Bone marrow (tissue), 2 donors: ENCODE measurements at places on chromosomes 2 and 18.

- no peak for DNase-seq
These were observed 244.8 kb downstream of the BABAM2 start for GRCh38 chr2:28135324-28135723.

GRCh38 chr2:43136876-43137275, 89.5 kb downstream of the ZFP36L2 start:
- peak; percentile 82 for DNase-seq

GRCh38 chr2:19711470-19712372, 190.1 kb downstream of the TTC32 start:
- DNase-seq: no peak

DNA sequence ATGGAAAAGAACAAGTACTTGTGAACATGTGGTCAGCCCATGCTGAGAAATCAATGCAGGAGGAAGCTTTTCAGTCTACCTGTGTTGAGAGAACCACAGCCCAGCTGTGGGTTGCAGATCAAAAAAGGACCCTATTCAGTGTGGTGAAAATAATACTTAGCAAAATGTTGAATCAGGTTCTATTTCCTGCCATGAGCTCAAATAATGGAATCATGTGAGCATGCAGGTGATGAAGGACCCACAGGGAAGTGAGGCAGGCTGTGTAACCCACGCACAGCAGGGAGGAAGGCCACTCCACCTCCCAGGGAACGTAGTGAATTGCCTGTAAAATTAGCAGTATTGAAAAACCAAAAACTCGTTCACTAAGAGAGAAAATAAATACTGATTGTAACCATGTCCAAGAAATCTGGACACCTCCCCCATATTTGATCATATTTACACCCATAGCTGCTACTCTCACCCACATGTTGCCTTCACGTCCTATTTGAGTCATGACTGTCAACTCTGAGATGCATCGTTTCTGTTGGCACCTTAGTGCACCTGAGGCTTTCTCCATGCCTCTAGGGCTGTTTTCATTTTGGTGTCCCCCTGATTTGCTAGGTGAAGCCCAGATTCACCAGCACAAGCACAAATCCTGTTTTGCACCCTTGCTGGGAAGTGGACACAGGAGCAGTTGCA, 20.5 kb upstream of the BCL2L11 start:
- DNase-seq: no peak

GRCh38 chr2:161199912-161200701, 39.9 kb downstream of the TANK start:
- DNase-seq: no peak

GRCh38 chr2:114550364-114550763, 107.9 kb downstream of the DPP10 start:
- no peak for DNase-seq

- DNase-seq: no peak
These were observed 144.5 kb downstream of the BCL11A start for GRCh38 chr2:60408811-60409530.

- DNase-seq: no peak
These were observed 97.0 kb downstream of the CDH2 start for GRCh38 chr18:28079883-28080282.

GRCh38 chr2:79966369-79966768, 338.2 kb downstream of the LRRTM1 start:
- no peak for DNase-seq

DNA sequence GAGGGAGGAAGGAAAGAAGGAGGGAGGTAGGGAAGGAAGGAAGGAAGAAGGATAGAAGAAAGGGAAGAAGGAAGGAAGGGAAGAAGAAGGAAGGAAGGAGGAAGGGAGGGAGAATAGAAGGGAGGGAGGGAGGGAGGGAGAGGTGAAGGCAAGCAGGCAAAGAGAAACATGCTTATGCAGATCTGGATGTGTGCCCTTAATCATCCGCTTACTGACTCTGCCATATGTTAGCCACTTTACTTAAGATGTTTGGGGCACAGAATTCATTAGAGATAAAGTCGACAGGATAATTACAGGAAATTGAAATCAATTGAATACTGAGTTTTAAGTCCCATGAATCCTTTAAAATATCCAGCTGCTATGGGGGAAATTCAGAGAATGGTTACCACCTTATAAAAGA, 334.2 kb downstream of the GRB14 start:
- no peak for DNase-seq

GRCh38 chr2:117536139-117536538, 278.4 kb upstream of the DDX18 start:
- no peak for DNase-seq

DNA sequence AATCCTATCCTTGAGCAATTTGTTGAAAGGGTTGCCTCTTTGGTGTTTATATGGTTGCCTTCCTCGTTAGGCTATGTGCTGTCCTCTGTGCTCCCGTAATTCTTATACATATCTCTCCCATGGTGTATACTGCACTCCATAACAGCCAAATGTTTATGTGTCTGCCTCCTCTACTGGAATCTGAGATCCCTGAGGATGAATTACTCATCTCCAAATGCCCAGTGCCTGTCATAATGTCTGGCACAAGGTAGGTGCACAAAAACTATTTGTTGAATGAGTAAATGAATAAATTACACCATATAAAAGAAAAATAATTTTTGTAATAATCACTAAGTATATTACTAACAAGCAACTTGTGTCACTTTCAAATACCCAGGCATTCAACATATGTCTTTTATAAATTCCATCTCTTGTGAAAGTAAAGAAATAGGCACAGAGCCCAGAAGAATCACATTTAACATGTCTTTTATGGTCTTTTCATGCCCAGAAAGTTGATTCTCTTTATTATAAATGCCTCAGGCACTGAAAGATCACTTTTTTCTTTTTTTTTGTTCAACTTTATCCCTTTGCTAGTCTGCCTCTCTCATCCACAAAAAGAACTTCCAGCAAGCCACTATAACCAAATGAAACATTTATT, 164.9 kb downstream of the CCDC148 start:
- no peak for DNase-seq

DNA sequence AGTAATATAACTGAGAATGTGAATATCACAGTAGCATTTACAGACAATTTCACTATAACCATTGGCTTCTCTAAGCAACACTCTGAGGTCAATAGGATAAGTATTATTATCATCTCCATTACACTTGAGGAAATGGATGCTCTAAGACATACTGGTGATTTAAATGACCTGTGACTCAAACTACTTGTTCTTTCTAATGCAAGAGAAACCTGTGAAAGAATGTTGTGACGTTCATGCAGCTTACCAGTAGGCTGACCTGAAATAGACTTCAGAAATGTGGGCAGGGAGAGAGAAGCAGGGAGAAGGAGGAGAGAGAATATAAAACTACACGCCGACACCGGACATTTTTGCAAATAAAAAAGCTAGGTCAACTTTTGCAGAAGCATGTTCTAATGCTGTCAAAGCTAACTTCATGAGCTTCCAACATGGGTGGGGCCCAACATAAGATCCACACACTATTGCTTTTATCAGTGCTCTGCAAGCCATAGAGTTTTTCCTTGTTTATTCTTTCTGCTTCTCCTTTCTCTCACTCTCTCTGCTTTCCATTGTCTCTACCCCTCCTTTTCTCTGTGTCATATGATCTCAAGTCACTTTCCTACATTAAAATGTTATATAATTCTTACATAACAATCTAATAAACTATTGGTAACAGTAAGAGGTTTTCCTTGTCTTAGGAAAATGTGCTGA, 217.6 kb upstream of the FN1 start:
- DNase-seq: no peak

DNA sequence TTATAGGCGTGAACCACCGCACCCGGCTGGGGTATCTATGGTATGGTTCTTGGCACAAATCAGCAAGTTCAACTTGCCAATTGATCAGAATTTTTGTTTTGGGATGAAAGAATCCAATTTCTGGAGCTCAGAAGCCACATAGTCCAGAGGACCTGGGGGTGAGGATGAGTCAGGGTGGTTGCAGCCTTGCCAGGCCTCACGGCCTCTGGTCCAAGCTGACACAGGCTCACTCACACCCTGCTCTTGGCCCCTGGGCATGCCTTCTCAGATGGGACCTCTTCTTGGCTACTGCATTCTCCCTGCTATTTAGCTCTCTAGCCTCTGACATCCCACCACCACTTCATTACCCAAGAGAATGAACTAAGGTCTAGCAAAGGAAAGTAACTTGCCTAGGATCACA, 16.3 kb downstream of the CAPG start:
- DNase-seq: no peak

DNA sequence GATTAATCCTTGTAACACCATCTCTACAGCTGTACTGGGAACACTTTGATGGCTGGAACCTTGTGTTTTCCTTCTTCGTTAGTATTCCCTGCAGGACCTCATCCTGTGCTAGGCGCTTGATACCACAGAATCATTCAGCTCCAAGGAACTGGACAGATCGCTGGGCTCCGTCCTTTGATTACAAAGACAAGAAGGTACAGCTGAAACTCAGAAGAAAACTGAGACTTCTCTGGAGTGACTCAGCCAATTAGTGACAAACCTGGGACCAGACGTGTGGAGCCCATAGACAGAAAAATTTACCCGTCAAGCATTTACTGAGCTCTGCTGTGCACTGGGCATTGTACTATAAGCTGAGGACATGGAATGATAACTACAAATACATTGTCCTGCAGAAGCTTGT, 67.3 kb downstream of the NCKAP5 start:
- no peak for DNase-seq

DNA sequence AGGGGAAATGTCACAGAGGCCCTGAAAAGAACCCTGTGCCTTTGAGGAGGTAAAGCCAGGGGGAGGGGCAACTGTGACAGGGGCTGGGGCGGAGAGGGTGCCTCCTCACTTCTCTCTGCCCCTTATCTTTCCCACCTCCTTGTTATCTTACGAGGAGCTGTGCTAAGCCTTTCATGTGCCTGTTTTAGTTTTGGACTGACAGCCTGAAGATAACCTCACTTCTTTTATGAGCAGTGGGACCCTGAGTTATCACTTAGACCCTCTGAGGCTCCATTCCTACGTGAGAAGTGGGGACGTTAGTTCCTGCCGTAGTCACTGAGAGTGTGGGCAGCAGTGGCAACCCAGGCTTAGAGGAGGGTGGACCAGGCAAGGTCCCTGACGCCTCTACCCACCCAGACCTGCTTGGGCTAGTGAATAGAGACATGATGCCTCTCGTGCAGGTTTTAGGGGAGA, 39.5 kb upstream of the LBH start:
- no peak for DNase-seq

DNA sequence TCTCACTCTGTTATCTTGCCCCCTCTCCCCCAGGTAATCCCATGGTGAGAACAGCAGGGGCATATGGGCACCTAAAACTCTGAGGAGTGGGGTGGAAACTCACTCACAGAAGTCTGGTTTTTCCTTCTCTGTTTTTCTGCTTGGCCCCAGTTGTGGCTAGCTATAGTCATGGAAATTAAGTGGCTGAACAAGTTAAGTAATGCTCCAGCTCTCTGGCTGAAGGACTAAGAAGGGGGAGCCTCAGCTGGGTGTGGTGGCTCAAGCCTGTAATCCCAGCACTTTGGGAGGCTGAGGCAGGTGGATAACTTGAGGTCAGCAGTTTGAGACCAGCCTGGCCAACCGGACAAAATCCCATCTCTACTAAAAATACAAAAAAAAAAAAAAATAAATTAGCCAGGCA, 261.0 kb downstream of the TPGS2 start:
- no peak for DNase-seq

GRCh38 chr2:172372436-172372835, 55.0 kb upstream of the ITGA6 start:
- no peak for DNase-seq

- no peak for DNase-seq
These were observed 178.9 kb downstream of the LNPK start for GRCh38 chr2:175823002-175823706.

DNA sequence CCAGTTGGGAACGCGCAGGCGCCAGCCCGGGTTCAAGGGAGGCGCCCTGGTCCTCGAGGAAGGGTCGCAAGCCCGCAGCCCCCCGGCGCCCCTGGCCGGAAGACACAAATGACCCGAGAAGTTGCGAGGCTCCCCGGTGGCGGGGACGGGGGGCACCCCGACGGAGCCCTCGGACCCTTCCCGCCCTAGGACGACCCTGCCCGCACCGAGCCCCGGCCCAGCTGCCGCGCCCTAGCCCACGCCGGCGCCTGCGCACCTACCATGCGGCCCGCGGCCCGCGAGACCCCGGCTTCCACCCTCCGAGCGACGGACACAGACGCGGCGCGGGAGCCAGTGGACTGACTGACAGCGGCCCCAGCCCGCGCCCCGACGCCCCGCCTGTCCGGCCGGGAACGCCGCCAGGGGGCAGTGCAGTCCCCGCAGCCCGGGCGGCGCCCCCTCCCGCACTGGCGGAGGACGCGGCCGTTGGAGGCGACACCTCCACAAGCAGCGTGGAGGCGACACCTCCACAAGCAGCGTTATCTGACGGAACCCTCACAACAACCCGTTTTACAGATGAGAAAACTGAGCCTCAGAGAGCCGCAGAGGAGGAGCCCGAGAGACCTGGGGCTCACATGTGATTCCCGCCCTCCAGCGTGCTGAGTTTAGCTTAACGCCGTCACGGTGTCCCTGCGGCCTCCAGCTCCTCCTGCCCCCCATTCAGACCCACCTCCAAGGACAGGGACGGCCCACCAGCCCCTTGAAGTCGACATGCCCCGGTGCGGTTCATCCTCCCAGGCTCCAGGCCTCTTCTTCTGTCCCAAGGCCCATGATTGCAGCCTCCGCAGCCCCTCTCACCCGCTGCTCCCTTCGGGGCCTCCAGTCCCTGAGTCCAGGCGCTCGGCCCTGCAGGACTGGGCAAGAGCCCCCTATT, at the start of gene NMUR1:
TSS of gene NMUR1 (minus strand) at position 347 of the 913 bp plus-strand sequence. CDS start at position 263, 84 bp downstream.
- DNase-seq: peak; percentile 32

GRCh38 chr2:172560721-172561120, 4.8 kb downstream of the PDK1 start:
- DNase-seq: no peak

- no peak for DNase-seq
These were observed 115.2 kb upstream of the SIX2 start for GRCh38 chr2:45124456-45124855.

DNA sequence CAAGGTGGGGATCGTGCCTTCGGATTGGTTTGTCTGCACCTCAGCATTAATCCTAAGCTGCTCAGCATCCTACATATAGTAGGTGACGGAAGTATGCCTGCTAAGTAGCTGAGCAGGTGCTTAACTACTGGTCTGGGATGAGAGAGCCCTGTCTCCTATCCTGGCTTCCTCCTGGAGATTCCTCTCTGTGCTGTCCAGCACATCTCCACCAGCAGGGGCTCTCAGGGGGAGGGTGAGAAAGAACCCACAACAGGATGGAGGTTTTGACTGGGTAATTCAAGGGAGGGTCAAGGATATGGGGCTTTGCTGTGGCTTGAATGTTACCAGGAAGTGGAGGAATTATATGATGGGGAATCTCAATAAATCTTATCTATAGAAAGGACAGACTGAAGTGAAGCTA, 45.4 kb upstream of the KIF5C start:
- no peak for DNase-seq

DNA sequence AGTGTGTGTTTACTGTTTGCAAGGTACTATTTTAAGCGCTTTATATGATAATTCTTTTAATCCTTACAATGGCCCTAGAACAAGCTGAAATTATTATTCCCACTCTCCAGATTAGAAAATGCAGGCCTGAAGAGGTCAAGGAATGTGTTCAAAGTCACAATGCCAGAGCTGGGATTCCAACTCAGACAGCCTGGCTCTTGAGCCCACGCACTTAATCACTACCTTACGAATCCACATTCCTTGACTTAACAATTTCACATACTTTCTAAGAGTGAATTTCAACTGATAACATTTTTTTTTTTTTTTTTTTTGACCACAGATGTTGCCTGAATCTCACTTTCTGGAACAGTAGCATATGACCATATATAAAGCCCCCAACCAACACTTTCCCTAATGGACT, 400.3 kb downstream of the NCKAP5 start:
- DNase-seq: no peak
